Activated naive CD8-positive, alpha-beta T cell treated with anti-CD3 and anti-CD28 coated beads for 36 hours (primary cell): ENCODE measurements at places on chromosomes 12 and 14.

- peaks cover 4% of the 10 kb centered on the region for H3K27me3 ChIP-seq
- no peak for DNase-seq
- H3K4me3 ChIP-seq = no peak overlapping the region
- no peak overlapping the region for H3K27ac ChIP-seq
- no peaks in the 10 kb centered on the region for H3K36me3 ChIP-seq
- peaks cover 7% of the 10 kb centered on the region for H3K4me1 ChIP-seq
These were observed 138.7 kb downstream of the PDE3A start for GRCh38 chr12:20507056-20507455.

GRCh38 chr14:75456069-75456996, 28.5 kb downstream of the JDP2 start:
- H3K4me1 ChIP-seq = peaks cover 5% of the 10 kb centered on the region
- no peaks in the 10 kb centered on the region for H3K27me3 ChIP-seq
- no peak overlapping the region for H3K4me3 ChIP-seq

DNA sequence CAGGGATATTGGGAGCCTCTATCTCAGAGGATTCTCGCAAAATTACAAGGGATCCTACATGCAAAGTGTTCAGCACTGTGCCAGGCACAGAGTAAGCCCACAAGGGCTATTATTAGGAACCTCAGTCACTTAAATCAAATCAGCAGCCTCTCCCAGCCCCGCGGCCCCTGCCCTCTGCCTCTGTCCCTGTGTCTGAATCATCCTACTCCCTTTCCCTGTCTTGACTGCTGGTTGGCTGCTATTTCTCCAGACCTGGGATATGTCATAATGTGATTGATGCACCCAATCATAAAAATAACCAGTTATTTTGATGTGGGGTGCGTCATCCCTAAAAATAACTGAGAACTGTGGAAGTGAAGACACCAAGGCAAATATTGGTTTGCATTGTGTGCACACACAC, 176.3 kb downstream of the KSR2 start:
- no peak for DNase-seq
- no peak overlapping the region for H3K27ac ChIP-seq
- H3K27me3 ChIP-seq = peaks cover 3% of the 10 kb centered on the region
- H3K4me1 ChIP-seq = no peaks in the 10 kb centered on the region

DNA sequence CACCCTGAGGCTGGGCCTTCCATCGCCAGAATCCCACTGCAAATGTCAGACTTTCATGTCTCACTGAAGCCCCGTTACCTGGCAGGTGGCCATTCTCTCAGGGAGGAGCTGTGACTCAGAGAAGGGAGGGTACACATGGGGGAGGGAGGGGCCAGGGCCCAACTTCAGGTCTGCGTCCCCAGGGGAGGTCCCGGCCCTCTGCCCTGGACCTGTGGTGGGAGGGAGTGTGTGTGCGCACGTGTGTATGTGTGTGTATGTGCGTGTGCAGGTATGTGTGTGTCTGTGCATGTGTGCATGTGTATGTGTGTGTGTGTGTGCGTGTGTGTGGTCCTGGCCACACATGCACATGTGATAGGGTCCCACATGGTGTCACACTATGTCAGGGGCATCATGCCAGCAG, 50.9 kb downstream of the MVK start:
- H3K4me1 ChIP-seq = peaks cover 2% of the 10 kb centered on the region
- H3K36me3 ChIP-seq = no peaks in the 10 kb centered on the region
- DNase-seq = no peak
- H3K4me3 ChIP-seq = no peak overlapping the region
- no peak overlapping the region for H3K27ac ChIP-seq
- H3K27me3 ChIP-seq = peaks cover 31% of the 10 kb centered on the region

- H3K4me3 ChIP-seq = no peak overlapping the region
- no peaks in the 10 kb centered on the region for H3K27me3 ChIP-seq
- DNase-seq = no peak
- peaks cover 9% of the 10 kb centered on the region for H3K4me1 ChIP-seq
These were observed 6.5 kb downstream of the C12orf43 start for GRCh38 chr12:121009741-121010140.

DNA sequence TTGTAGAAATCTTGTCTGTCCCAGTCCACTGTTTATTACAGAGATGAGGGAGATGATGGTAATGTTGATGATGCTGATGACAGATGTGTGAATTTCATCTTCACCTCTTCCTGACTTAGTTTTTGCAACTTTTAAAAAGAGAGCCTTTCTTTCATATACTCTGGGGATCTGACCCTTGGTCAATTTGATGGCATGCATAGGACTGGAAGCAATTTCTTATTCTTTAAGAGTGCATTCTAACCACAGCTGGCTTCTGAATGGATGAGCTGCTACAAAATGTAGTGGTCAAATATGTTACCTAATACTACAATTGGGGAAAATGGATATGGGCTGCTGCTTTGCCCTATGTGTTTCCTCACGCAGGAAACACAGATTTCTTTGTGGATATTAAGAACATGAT, 80.8 kb downstream of the MYRFL start:
- no peak overlapping the region for H3K27ac ChIP-seq
- no peak overlapping the region for H3K4me3 ChIP-seq
- H3K27me3 ChIP-seq = peaks cover under 1% of the 10 kb centered on the region
- no peaks in the 10 kb centered on the region for H3K36me3 ChIP-seq
- no peak for DNase-seq

GRCh38 chr12:104643819-104644669, 187.3 kb downstream of the CHST11 start:
- peaks cover 20% of the 10 kb centered on the region for H3K4me1 ChIP-seq
- peaks cover 37% of the 10 kb centered on the region for H3K36me3 ChIP-seq
- no peak for DNase-seq
- H3K4me3 ChIP-seq = no peak overlapping the region

DNA sequence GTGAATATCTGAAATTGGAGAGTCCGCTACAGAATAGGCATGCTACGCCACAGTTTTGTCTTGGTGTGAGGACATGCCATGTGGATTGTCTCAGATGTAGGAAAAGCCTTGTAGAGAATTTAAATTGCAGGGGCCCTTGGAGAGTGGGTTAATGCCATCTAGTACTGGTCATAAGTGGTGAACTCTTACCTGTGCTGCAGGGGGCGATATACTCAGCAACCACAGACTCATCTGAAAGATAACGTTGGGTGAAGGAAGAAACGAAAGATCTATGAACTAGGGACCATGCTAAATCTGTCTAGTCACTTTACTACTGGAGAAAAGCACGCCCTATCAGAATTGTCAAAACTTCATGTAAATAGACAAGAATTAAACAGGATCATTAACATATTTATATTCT, 33.7 kb upstream of the A2M start:
- H3K36me3 ChIP-seq = peaks cover 8% of the 10 kb centered on the region
- H3K27me3 ChIP-seq = no peaks in the 10 kb centered on the region
- no peak overlapping the region for H3K4me3 ChIP-seq
- H3K27ac ChIP-seq = no peak overlapping the region

- H3K27me3 ChIP-seq = no peaks in the 10 kb centered on the region
- peak overlapping the region; percentile 97 for H3K4me3 ChIP-seq
These were observed 2.4 kb downstream of the FGFR1OP2 start for GRCh38 chr12:26940516-26941214.

GRCh38 chr12:4001031-4001430, 127.8 kb upstream of the PARP11 start:
- H3K4me1 ChIP-seq = peaks cover 20% of the 10 kb centered on the region
- H3K27me3 ChIP-seq = no peaks in the 10 kb centered on the region
- no peak overlapping the region for H3K4me3 ChIP-seq
- no peaks in the 10 kb centered on the region for H3K36me3 ChIP-seq

GRCh38 chr12:70847871-70848270, 72.7 kb downstream of the PTPRR start:
- no peaks in the 10 kb centered on the region for H3K36me3 ChIP-seq
- no peak overlapping the region for H3K27ac ChIP-seq
- H3K4me1 ChIP-seq = no peaks in the 10 kb centered on the region

DNA sequence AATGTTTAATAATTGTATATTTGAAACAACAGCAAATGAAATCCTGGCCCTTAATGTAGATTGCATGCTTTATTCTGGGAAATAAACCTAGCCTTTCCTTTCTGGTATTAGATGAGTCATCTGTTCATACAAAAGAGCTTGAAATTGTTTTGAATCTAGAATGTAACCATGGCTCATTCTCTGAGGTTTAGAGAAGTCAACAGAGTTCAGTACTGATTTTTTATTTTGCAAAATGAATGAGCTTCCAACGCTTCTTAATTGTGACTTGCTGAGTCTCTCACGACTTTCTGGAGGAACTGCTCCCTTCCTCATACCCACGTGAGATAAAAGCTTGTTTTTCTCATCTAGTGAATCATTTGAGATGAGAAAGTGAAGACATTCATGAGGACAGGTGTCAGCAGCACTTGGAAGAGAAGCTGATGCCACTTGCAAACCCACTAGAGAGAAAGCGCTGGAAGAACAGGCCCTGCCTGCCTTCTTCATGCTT, 509.6 kb downstream of the VRK1 start:
- H3K36me3 ChIP-seq = no peaks in the 10 kb centered on the region
- H3K27ac ChIP-seq = peak overlapping the region; percentile 82
- H3K4me3 ChIP-seq = no peak overlapping the region
- H3K4me1 ChIP-seq = peaks cover 23% of the 10 kb centered on the region
- H3K27me3 ChIP-seq = no peaks in the 10 kb centered on the region
- DNase-seq = no peak

DNA sequence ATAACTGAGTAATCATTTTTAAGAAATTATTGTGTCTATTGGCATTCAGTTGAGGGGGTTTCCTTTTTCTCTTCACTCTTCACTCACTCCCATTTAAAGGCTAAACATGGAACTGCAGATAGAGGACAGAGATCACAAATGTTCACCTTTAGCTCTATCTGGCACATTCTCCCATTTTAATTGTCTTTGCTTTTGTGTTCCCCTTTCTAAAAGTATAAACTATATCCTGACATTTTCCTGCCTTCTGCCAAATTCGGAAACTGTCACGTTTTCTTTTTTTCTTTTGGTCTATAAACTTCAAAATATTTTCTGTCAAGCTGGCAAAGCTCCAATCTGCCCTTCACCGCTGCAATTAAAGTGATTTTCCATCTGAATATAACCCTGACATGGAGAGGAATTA, 219.8 kb upstream of the CDKN3 start:
- no peak for DNase-seq
- no peak overlapping the region for H3K27ac ChIP-seq
- H3K36me3 ChIP-seq = no peaks in the 10 kb centered on the region
- no peak overlapping the region for H3K4me3 ChIP-seq
- H3K4me1 ChIP-seq = peaks cover 1% of the 10 kb centered on the region

DNA sequence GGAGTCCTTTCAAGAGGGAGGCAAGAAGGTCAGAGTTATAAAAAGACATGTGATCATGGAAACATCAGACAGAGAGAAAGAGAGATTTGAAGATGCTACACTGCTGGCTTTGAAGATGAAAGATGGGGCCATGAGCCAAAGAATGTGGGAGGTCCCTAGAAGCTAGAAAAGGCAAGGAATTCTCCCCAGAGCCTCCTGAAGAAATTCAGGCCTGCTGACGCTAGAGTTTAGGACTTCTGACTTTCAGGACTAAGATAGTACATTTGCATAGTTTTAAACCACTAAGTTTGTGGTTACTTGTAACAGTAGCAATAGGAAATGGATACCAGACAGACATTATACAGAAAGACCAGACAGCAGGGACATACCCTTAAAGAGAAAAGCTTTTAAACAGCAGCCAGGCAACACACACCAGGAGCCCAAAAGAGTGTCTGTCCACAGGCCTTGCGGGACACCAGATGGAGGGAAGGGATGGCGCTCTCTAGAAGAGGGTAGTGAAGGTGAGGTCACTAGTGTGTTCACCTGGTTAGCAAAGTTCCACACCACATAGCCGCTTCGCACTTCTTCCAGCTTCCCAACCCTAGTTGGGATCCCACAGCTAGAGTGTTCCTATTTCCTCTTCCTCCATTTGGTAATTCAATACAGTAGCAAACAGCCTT, 29.7 kb upstream of the CEBPE start:
- peaks cover 1% of the 10 kb centered on the region for H3K4me1 ChIP-seq
- H3K27ac ChIP-seq = no peak overlapping the region
- no peaks in the 10 kb centered on the region for H3K36me3 ChIP-seq
- H3K27me3 ChIP-seq = peaks cover 3% of the 10 kb centered on the region
- DNase-seq = no peak
